ENCODE measurements at places on chromosomes 3 and 15.

DNA sequence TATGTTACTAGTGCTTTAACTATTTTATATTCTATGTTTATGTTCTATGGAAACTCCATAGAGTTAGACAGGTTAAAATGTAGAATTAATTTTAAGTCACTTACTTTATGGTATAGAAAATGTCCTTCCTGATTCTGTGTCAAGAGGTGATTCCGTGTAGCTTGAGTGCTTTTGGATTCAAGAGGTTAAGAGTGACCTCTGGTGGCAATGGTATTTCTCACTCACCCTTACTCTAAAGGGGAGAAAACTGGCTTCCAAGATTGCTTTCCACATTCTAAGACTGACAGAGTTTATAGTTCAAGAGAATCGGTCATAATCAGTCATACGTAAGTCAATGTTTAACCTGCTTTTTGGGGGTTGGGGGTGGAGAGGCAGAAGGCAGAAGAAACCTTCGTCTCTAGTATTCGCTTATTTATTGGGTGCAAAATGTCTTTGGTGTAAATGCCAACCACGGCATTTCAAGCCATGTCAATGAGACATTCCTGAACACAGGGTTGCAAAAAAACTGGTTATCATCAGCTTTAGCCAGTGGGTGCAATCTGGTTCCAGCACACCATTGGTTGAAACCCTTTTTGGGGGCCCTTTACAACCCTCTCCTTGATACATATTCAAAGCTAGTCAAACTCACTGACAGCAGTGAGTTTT is 92.0 kb upstream of the VGLL3 start:
- peak; percentile 17 for DNase-seq

GRCh38 chr15:63276342-63277037 is 915 bp upstream of the APH1B start:
- no peak for DNase-seq

GRCh38 chr3:97235611-97236315 is 421.4 kb downstream of the EPHA6 start:
- DNase-seq, result no peak

DNA sequence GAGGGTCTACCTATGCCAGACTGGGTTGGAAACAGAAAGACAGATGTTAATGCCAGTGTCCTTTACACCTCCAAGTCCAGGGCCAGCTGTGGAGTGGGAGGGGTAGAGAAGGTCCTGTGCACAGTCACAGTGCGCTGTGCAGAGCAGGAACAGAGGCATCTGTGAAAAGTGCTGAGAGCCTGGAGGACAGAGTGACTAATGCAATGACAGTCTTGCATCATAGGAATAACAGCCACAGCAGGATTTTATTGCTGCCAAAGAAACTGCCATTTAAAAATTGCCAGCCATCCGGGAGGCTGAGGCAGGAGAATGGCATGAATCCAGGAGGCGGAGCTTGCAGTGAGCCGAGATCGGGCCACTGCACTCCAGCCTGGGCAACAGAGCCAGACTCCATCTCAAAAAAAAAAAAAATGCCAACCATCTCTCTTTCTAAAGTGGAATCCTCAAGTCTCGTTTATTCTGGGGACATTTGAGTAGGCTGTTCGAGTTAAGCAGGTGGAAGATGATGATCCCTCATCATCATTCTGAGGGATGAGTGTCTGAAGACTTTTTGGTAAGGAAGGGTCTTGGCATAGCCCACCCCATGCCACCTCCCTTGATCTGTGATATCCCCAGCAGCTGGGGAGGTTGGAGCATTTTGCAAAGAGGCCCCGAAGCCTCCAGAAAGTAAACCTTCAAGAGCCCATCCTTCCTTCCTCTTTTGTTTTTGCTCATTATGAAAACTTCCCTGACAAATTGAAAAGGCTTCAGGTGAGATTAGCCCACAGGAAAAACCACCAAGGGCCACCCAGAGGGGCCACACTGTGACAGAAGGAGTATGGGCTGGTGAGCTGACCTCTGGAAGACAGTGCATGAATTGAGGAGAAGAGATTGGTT is 7.7 kb downstream of the CCR2 start:
- DNase-seq, result no peak

- no peak for DNase-seq
Measured at GRCh38 chr3:78940128-78940527, 827.7 kb downstream of the ROBO1 start.

DNA sequence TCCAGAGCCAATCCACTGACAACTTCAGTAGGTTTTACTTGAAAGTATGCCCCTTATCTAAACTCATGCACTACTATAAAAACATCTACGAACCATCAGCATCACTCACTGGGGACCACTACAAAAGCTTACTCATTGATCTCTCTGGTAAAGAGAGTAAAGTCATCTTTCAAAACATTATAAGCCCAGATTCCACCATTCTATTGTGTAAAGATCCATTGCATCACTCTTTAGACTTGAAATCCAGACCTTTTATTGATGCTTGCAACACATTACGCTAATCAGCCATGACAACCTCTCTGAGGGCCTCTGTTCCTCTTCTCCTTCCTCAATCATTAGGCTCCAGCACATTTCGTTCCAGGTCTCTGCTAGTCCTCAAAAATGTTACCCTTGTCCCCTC is 248.9 kb upstream of the WNT5A start:
- no peak for DNase-seq

DNA sequence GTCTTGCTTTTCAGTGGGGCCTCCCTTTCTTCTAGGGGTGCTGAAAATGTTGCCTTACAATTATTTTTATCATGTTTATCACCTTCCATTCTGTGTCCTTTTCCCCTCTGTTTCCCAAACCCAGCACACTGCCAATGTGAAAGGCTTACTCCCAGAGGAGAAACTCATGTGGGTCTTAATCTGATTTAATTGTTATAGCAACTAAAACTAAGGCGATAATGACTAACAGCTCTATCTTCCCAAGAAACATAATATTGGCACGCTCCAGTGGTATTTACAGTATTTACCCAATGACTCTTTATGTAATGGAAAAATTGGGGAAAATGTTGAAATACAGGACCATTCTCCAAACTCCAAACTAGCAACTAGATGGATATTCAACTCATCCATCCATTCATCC is 58.4 kb downstream of the MESD start:
- DNase-seq, result no peak

DNA sequence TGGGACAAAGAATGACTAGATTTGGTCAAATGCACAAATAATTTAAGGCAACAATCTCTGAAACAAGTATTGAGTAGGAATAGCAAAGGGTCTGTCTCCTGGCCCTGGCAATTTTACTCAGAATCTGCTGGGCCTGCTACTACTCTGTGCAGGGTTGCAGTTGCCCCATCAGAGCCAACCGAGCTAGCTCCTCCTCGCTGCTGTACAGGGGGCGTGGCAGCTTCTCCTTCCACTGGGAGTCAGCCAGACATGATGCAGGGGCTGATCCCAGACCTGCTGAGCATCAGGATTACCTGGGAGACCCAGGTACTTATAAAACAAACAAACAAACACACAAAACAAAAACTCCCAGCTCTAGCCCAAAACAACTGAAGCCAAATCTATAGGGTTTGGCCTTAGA is 30.5 kb upstream of the PXYLP1 start:
- no peak for DNase-seq

DNA sequence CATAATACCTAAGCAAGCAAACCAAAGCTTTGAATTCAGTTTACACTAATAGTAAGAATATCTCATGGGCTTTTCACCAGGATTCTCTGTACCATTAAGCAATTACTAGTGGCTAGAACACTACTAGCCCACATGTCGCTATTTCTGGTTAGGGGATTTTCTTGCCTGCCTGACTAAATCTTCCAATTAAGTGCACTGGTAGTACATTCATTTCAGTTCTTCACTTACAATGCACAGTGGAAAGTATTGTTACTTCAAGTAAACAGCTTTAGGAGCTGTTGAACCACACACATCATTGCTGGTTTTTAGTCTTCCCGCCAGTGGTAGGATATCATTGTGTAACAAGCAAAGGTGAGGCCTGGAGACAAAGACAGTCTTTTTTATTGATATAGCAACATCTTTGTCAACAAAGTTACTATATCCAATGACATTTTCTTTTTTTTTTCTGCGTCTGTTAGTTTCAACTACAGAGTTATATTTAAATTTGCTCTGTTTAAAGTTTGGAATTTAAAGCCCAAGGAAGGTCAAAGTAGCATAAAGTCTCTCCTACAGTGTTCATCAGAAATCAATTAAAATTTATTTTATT is 826.8 kb upstream of the NR2F2 start:
- no peak for DNase-seq
